Activated naive CD8-positive, alpha-beta T cell treated with anti-CD3 and anti-CD28 coated beads, Interleukin-2, amount 50 U/mL, for 16 hours (primary cell): ENCODE measurements at places on chromosomes 3 and 15.

- DNase-seq, result no peak
Observed at GRCh38 chr3:35544976-35545375, 94.3 kb upstream of the ARPP21 start.

DNA sequence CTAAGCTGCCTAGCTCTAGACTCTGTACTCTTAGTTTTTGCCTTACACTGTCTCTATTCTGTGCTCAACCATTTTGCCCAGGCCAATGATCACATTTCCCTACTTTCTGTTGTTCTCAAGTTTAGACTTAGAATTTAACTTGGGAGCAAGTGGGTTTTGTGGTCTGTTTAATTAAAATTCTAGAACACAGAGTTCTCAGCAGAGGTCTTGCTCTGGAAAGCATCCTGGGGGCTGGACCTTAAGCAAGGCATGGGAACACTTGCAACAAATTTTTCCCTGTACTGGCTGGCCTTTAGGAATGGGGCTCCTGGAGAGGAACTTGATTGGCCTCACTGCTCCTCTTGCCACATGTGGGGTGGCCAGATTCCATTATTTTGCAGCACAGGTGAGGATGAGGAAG is 236.3 kb upstream of the LRTM1 start:
- DNase-seq, result no peak

DNA sequence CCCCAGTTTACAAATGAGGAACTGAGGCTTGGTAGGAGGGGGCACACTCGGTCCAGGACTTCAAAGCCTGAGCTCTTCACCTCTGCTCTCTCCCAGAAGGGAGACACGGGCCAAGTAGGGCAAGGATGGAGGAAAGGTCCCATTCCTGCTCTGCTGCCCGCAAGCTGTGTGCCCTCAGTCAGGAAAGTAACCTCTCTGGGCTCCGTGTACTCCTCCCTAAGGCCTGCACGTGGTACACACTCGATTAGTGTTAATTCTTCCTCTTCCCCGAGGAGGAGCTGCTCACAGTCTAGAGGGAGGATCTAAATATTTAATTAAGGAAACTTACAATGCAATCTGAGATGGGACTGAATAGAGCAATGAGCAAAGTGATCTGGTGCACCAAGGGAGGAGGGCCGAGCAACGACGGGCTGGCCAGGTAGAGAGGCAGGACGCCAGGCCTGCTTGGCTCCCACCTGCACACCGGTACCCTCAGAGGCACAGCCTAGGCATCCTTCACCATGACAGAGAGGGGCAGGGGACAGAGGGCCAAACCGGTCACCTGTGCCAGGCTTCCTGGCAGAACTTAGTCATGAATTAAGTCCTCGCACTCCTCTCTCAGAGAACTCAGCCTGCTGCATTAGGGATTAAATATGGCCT is 47.2 kb upstream of the IQSEC1 start:
- no peak for DNase-seq

- no peak for DNase-seq
Observed at GRCh38 chr3:27535809-27536392, 51.7 kb upstream of the SLC4A7 start.

- DNase-seq, result no peak
Observed at GRCh38 chr3:139764936-139765335, 87.2 kb upstream of the NMNAT3 start.

GRCh38 chr3:117106396-117106795 is 396.8 kb downstream of the TUSC7 start:
- DNase-seq, result no peak

- DNase-seq, result no peak
Observed at GRCh38 chr3:25071846-25072245, 356.2 kb upstream of the RARB start.

DNA sequence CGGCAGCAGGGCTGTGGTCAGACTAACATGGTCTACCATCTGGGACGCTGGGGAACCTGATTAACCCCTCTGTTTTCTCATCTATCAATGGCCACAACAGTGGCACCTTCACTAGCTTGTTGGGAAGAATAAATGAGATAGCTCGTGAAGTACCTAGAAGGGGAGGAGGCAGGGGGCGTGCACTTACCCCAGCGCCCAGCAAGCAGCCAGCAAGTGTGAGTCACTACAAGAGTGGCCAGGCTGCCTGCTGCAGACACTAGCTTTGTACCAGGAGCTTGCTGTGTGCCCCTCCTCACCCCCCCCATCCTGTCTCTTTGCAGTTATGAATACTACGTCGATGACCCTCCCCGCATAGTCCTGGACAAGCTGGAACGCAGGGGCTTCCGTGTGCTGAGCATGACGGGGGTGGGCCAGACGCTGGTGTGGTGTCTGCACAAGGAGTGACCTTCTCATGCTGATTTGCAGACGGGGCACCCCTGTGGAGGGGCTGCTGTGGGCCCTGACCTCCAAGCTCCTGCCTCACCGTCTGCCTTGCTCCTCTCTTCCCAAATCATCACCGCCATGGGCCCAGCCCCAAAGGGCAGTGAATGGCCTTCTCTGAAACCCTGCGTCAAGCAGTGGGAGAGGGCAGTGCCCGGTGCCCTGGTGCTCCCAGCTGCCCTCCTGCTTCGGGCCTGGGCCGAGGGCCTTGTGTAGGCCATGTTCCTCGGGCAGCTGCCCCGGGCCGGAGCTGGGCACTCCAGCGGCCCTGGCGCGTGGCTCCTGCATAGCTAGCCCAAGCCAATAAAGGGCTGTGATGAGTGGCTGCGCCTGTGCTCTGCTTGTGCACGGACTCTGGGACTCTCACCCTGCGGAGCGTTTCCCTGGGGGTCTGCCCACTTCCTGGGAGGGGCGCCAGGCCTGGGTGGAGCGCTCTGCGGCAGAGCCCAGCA is 2.6 kb upstream of the C15orf62 start:
- no peak for DNase-seq
